ENCODE measurements at places on chromosomes 1 and 21. TPM values are rescaled to one million over a fixed set of nuclear protein-coding genes. Genes with fewer than 3 reads are reported as not detected.

DNA sequence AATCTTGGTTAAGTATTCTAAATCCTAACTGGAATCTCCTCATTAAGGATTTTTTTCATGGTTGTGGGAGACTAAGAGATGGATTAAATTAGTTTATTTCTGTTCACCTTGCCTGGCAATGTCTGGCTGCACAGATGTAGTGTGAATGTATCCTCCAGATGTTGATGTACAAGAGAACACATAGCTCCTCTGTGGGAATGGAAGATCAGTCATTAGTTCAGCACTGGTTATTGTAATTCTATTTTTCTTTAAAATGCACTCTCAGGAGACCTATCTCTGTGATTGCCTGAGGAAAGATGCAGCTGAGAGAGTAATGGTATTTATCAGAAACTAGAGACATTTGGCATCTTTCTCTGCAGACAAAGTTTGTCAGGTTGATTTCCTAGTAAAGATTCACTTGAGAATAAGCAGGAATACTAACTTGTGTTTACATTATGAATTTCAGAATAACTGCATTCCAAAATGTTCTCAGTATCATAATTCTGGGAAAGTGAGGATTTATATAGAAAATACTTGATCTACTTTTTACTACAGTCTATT, 178.6 kb downstream of the GIPC2 start:
- DNase-seq, result no peak

GRCh38 chr1:100624886-100625610, 87.1 kb downstream of the GPR88 start:
- DNase-seq, result no peak

GRCh38 chr21:42404539-42404938, 837 bp downstream of the UBASH3A start:
- DNase-seq, result no peak

GRCh38 chr1:16012590-16013219, 5.1 kb downstream of the HSPB7 start:
- no peak for DNase-seq

DNA sequence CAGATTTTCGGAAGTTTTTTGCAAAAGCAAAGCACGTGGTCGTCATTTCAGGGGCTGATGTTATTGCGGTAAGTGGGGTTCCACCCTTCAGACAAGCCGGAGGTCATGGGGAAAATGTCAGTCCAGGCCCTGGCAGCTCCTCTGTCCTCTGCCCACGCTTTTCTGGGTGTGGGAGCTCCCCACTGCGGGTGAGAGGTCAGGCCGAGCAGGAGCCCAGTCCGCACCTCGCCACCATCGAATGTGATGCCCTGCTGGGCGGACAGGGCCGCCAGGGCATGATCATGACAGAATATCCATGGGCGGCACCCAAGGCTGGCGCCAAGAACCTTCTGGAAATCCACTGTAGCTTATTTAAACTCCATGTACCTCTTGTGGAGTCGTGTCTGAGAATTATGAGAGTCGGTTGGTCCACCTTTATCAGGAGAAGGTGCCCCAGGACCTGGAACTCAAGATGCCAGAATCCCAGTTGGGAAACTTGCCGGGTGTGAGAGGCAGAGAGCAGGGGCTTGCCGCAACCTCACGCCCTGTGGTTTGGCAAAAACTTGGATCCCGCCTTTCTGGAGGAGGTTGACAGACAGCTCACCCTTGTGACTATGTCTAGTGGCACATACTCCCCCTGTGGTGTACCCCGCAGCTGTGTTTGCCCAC, 6.9 kb downstream of the DIRAS3 start:
- no peak for DNase-seq

DNA sequence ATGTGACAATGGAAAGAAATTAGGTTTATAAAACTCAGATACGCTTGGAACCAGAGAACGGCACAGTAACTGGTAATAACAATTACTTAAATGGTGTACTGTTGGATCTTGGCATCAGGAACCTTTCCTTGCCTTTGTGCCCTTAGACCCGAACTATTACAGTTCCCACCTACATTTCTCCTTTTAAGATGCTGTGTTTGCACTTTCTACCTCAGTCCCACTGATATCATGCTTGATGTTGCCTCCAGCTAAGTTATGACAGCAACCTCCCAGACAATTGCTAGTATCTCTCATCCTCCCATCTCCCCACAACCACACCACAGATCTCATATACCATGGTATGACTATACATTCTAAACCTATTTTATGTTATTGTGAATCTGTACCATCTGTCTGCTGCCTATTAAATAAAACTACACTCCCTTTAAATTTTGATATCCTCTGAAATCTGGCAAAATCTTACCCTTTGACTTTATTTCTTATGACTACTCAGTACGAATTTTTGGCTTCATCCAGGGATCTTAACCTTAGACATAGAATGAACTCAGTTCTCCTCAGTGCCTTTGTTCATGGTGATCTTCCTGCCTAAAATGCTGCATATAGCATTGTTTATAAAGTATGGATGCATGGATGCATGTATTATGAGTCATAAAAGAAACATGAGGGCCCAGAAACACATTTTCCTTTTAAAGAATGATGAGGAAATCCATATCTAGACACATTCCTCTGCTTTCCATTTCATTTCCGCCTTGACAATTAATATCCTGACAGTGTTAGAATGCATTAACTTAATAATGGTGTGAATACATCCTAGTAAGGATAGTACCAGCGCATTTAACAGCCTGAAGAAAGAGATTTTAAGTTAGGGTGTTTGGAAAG, 64.1 kb downstream of the LRRC8D start:
- DNase-seq, result no peak

GRCh38 chr1:37902983-37903382, 43.6 kb upstream of the MTF1 start:
- no peak for DNase-seq

GRCh38 chr1:155137154-155137949, 1.7 kb downstream of the SLC50A1 start:
- no peak for DNase-seq

DNA sequence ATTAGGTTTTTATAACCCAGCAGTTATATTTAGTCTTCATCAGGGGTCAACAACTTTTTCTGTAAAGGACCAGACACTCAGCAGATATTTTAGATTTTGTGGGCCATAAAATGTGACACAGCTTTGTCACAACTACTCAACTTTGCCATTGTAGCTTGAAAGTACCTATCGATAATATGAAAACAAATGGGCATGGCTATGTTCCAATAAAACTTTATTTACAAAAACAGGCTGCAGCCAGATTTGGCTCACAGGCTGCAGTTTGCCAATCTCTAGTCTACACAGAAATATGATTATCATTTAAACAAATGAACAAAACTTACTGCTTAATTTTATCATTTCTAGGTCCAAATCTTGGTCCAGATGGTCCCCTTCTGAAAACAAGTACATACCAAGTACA, 23.0 kb downstream of the VAMP4 start:
- no peak for DNase-seq

DNA sequence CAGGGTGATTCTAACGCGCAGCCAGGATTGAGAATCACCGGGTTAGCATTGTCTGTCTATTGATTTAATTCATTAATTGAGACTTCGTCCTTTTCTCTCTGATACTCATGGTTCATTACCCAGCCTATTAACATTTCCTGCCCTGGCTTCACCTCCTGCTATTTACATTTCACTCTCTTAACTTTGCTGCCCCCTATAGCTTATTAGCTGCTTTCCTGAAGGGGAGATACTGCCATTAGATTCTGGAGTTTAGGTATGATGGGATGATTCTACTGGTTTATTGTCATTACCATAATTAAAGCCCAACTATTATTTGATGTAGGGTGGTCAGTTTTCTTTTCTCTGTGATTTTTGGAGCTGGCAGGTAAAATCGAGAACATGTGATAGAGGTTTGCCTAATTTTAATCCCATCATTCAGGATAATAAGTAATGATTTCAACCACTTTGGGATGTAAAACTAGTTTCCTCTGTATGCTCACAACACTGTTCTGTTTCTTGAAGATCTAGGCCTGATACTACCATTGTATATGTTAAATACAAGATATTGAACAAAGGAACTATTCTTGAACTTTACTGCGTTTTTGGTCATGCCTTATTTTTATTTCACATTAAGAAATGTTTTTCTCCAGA, 6.4 kb downstream of the PPP2R5A start:
- DNase-seq, result no peak

Gene LAD1
- 1.1 TPM for total RNA-seq

DNA sequence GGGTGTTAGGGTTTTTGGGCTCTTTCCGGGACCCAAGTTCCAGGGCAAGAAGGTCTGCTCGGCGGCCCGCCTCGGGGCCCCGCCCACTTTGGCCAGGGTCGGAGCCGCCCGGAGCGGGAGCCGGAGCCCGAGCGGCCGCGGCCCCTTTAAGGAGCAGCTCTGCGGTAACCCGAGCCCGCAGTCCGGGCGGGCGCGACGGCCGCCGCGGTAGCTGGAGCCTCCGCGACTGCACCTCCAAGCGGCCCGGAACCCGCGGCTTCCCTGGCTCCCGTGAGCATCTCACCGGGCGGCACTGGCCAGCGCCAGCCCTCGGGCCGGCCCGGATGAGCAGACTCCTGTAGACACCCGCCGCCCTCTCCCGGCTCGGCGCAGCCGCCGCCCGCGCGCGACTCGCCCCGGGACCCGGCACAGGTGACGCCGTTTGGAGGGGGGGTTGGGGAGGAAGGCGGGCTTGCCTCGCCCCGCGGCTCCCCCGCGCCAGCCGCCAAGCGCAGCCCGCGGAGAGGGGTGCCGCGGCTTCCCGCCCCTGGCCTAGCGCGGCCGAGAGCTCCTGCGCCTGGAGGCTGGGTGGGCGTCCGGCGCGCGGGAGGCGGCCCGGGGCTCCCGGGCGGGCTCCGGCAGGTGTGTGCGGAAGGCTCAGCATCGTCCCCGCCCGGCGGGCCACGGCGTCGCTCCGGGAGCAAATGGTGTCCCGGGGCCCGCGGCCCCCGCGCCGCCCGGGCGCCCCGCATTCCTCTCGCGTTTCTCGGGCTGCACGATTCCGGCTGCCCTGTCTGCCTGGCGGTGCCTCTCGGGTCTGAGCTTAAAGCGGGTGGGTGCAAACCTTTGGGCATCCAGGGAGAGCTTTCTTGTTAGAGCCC, at the start of gene TLCD4:
TSS of gene TLCD4 (plus strand) at position 149 of the 860 bp plus-strand sequence. CDS start 26,547 bp downstream, outside the sequence.
- no peak for DNase-seq

Gene CACNA1S
- not detected for total RNA-seq

Gene NPR1
- 4.2 TPM for total RNA-seq
